Activated T-cell treated with anti-CD3 and anti-CD28 coated beads for 4 hours (primary cell): ENCODE measurements at places on chromosomes 7 and 10.

DNA sequence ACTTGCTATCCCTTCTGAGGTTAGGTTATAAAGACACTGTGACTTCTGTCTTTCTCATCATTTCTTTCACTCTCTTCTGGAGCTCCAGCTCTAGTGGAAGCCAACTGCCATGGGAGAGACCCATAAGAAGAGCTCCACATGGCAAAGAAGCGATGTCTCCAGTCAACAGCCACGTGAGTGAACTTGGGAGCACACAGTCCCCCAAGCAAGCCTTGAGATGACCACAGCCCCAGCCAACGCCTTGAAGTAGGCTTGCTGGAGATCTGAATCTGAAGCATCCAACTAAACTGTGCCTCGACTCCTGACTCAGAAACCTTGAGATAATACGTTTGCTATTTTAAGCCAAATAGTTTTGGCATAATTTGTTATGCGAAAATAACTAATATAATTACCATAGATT, 181.7 kb upstream of the GDF10 start:
- no peak for DNase-seq

- no peak for DNase-seq
Measured at GRCh38 chr10:109862041-109862440, 61.3 kb downstream of the XPNPEP1 start.

GRCh38 chr10:110764378-110764777, 107.3 kb upstream of the PDCD4 start:
- DNase-seq = no peak

GRCh38 chr10:110029450-110029849, 21.7 kb downstream of the ADD3 start:
- DNase-seq = no peak

DNA sequence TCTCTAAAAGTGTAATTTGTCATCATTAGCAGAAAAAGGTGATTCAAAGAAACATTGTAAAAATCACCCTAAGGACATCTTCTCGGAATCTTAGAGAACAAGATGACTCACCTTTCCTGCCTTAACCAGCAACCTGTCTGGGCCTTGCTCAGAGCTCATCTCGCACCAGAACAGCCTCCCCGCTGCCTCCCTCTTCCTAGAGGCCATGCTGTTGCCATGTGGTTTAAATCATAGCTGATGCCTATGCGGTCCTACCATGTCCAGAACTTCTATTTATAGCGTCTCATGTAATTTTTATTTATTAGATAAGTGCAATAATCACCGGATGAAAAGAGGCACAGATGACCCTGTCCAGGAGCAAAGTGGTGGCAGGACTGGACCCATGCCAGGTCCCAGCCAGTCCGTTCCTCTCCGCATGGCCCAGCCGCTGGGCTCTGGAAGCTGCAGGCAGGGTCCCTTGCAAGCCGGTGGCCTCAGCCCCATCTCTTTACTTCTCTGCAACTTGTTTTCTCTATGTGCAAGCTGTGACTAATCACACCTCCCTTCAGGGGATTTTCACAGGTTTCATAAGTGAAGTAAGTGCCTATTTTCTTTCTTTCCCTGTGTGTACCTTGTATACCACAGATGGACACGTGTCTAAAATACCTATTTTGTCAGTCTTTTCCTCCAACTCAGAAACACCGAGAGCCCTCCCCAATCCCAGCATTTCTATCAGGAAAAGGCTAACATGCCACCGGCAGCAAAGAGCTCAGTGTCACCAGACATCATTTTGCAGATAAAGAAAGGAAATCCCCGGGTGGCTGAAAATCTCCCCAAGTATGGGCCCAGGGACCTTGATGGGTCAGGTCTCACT, 27.1 kb downstream of the KLF6 start:
- DNase-seq = peak; percentile 55

DNA sequence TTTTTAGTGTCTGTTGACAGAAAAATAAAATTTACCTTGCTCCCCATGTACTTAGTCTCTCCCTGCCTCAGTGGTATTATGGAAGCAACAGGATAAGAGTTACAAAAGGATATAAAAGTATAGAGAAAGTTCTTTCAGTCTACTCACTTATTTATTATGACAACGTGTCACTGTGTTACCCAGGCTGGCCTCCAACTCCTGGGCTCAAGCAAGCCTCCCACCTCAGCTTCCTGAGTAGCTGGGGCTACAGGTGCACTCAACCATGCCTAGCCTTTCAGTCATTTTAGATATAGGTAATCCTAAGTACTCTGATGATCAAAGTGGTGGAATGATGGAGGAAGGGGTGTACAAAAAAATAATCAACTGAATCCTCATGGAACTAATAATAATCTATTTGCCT, 215.2 kb upstream of the MKLN1 start:
- no peak for DNase-seq

DNA sequence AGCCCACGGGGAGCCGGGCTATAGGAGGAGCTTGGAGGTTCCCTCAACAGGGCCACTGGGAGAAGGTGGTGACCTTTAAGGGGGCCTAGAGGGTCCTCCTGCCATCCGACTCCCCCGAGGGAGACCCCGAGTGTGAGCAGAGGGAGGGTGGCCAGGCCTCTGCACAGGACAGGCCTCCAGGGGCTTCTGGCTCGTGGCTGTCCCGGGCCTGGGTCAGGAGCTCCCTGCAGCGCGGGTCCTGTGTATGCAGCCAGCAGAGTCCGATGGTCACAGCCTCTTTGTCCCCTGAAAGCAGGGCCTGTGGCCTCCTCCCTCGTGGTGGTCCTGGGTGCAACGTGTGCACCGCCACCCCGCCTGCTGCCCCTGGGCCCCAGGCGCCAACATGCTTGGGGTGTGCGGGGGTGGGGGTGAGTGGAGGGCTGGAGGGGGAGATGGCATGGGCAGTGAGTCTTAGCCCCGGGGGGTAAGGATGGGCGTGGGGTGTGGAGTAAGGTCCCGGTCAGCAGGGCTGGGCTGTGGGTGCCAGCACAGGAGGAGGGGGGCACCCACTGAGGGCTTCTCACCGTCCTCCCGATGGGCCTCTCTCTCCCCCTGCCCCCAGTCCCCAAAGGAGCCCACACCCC, 27.1 kb downstream of the UNCX start:
- no peak for DNase-seq
